CD4-positive, alpha-beta T cell treated with Interferon alpha-2 for 1 hour (primary cell): ENCODE measurements at places on chromosomes 7 and 10.

GRCh38 chr10:76403912-76404311 is 972.5 kb downstream of the LRMDA start:
- DNase-seq: peak; percentile 52

DNA sequence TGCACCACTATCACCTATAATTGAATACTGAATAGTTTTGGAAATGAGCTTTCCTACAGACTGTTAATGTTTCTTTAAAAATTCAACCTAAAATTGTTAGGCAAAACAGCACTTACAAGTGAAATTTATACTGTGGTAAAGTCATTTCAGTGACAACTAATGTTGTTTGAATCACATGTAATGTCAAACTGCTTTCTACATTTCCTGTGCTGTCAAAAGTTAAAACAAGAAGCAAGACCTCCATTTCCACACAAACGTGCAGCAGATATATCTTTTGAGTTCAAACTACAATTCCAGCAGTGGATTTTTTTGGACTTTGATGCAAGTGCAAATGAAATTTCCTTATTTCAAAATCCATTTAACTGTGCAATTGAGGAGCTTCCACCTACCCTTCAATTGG is 199.8 kb downstream of the RNLS start:
- DNase-seq: no peak

GRCh38 chr7:140924019-140924820 is 509 bp downstream of the BRAF start:
- DNase-seq: peak; percentile 91

DNA sequence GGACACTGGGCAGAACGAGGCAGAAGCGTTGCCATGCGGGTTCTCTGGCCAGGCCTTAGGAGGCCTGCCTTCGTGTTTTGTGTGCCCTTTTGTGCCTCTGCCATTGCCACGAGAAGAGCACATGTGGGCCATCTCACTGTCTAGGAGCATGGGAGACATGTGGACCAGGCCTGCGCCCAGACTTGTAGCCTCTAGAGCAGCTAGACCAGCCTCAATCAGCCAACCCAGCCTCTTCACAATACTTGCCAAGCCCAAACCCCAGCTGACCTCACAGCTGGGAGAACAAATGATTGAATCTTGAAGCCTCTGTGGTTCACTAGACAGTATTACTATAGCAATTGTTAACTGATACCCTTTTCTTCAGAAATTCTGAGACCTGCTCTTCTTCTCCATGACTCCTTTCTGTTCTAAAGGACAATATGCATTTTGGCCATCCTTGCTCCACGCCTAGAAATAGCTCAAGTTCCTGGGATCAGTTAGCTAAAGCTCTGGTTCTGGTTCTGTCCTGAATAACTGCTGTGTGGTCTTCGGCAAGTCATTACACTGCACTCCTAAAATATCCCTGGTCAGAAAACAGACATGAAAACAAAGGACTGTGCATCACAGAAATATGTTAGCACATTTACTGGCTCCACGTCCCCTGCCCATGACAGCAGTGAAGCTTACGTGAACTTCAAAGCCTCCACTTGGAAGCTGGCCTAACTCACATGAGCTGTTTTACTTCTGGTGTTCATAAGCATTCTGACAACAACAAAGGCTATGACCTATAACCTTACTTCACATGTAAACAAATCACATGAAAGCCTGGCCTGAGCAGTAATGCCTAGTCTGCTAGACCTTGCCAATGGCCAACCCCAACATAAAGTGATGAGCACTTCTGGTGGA is 72.3 kb upstream of the MKRN1 start:
- no peak for DNase-seq

- no peak for DNase-seq
Observed at GRCh38 chr7:21617916-21618390, 75.1 kb downstream of the DNAH11 start.

- no peak for DNase-seq
Observed at GRCh38 chr10:4820804-4821401, 5.1 kb upstream of the AKR1E2 start.

DNA sequence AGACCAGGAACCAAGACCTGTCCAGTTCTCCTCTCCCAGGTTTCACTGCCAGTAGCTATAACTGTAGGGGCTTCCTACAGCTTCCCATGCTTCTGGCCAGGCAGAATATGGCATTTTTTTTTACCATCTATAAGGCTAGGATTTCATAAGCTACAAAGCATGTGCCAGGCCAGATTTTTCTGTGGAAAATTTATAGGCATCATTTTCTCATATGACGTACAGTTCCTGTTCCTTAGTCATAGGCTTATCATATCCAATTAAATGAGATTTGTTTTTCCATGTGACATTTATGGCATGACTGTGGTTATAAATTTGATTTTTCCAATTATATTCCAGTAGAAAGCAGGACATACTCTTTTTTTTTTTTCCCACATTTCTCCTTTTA is 208.6 kb upstream of the NPY start:
- no peak for DNase-seq

- DNase-seq: no peak
Observed at GRCh38 chr10:124546055-124546369, 84.4 kb downstream of the LHPP start.

DNA sequence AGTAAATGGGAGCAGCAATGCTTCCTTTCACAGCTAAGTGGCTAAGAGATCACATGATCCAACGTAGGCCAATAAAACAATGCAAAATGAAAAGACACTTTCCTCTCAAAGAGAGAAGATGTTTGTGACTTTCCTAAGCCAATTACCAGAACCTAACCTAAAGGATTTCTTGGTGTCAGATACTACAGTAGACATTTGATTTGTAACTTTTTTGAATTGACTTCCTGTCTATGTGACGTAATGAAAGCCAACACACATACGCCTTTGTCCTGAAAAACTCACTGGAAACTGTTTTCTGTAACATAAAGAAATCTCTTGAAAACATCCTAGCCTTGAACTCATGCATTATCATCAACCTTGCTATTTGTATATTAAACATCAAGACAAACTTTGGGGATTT is 417.1 kb downstream of the GPAM start:
- DNase-seq: no peak

- DNase-seq: no peak
Observed at GRCh38 chr7:26655781-26656180, 208.6 kb downstream of the SKAP2 start.

DNA sequence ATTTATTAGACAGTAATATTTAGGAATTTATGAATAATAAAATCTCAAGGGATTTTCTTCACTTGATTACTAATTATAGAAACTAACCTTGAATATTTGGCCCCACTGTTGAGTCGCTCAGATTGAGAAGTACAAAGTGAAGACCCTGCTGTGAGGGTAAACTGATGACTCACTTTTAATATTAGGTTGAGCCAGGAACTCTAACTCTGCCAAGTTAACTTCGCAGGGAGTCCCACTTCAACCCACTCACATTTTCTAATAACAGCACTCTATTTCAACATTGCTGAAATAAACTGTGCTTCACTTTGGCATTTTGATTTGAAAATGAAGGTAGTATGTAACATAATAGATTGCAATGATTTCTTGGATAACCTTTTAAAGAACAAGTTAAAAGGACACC is 200.7 kb downstream of the POLR1F start:
- DNase-seq: no peak

DNA sequence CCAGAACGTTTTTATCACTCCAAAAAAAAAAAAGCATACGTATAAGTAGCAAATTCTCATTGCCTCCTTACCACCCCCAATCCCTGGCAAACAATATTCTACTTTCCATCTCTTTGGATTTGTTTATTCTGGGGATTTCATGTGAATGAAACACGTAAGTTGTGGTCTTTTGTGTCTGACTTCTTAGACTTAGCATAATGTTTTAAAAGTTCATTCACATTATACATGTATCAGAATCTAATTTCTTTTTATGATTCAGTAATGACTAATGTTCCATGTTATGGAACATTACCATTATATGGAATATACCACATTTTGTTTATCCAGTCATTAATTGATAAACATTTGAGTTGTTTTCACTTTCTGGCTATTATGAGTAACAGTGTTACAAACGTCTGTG is 12.5 kb upstream of the KLHL7 start:
- DNase-seq: no peak

GRCh38 chr10:46517541-46517940 is 38.9 kb downstream of the GPRIN2 start:
- no peak for DNase-seq

DNA sequence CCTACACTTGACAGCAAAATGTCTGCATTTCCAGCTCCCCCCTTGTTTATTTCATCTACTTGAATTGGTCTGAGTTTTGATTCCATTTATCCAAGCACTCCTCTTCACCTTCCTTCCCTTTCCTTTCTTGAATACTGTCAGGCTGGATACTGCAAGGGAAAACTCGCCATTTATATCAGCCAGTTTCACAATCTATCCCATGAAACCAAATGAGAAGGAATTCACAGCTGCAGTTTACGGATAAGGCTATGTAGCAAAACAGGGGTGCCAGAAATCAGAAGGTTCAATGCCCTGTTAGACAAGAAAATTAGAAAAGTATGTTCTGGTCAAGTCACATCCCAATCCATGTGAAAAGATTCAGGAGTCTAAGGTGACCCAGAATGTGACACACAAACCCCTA is 28.1 kb downstream of the CCDC6 start:
- no peak for DNase-seq

- no peak for DNase-seq
Observed at GRCh38 chr7:2224491-2224928, 8.2 kb downstream of the MAD1L1 start.

DNA sequence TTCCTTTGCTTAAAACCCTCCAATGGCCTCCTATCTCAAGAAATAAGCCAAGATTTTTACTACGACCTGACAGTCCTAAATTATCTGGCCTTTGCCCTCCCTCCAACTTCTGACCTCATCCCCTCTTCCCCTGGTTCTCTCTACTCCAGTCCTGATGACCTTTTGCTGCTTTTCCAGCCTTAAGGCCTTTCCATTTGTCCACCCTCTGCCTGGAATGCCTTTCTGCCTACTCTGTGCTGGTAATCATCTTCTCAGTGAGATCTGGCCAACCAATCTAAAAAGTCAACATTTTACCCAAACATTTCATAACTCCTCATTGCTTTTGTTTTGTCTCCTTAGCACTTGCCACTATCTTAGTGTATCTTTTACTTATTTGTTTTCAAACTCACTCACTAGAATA is 75.7 kb downstream of the VPS41 start:
- DNase-seq: no peak

GRCh38 chr7:87926581-87927461 is 7.2 kb upstream of the ADAM22 start:
- DNase-seq: no peak

DNA sequence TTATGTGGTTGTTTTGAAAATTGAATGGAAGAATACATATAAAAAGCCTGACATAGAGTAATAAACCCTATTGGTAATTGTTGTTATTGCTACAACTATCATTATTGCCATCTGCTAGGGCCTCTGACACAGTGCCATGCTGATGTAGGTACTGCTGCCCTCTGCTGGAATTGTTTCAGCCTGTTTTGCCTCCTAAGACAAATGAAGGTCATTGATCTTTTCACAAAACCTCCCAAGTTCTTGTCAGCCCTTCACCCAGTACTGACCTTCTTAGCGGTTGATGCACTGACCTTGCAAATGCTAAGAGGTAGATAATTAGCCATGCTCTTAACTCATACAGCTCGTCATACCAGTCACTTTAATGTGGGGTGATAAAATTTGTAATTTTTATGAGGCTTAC is 975.2 kb downstream of the SORCS1 start:
- no peak for DNase-seq

GRCh38 chr10:113323985-113324384 is 228.9 kb upstream of the HABP2 start:
- no peak for DNase-seq

- DNase-seq: no peak
Observed at GRCh38 chr10:99527526-99528493, 4.9 kb upstream of the NKX2-3 start.
